ENCODE measurements at places on chromosomes 4 and X.

GRCh38 chr4:121800638-121800960, 524 bp upstream of the EXOSC9 start:
- H3K27ac ChIP-seq: peak overlapping the region; percentile 97
- no peak for DNase-seq
- H3K36me3 ChIP-seq: peaks cover 32% of the 10 kb centered on the region
- peaks cover 50% of the 10 kb centered on the region for H3K4me1 ChIP-seq
- peaks cover 3% of the 10 kb centered on the region for H3K27me3 ChIP-seq

GRCh38 chrX:65480960-65481359, 53.6 kb downstream of the LAS1L start:
- H3K27me3 ChIP-seq: no peaks in the 10 kb centered on the region
- H3K27ac ChIP-seq: no peak overlapping the region
- no peak for DNase-seq
- no peak overlapping the region for H3K4me3 ChIP-seq

DNA sequence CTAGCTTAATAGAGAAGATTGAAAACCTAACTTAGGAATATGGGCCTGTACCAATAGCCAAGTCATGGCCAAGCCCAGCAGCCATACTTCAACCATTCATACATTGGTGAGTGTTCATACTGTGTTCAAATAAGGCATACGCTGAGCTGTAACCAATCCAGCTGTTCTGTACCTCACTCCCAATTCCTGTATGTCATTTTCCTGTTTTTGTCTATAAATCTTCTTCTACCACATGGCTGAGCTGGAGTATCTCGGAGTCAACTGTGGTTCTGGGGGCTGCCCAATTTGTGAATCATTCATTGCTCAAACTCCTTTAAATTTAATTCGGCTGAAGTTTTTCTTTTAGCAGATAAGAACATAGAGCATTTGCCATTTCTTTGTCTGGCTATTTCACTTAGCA, 195.3 kb upstream of the ANKRD50 start:
- no peaks in the 10 kb centered on the region for H3K36me3 ChIP-seq
- H3K27me3 ChIP-seq: no peaks in the 10 kb centered on the region
- no peak overlapping the region for H3K4me3 ChIP-seq
- H3K27ac ChIP-seq: no peak overlapping the region
- H3K4me1 ChIP-seq: no peaks in the 10 kb centered on the region
- DNase-seq: no peak

GRCh38 chr4:100289946-100290345, 99.7 kb upstream of the DDIT4L start:
- no peak overlapping the region for H3K27ac ChIP-seq
- H3K27me3 ChIP-seq: no peaks in the 10 kb centered on the region
- H3K36me3 ChIP-seq: no peaks in the 10 kb centered on the region
- no peak for DNase-seq
- H3K4me1 ChIP-seq: no peaks in the 10 kb centered on the region

DNA sequence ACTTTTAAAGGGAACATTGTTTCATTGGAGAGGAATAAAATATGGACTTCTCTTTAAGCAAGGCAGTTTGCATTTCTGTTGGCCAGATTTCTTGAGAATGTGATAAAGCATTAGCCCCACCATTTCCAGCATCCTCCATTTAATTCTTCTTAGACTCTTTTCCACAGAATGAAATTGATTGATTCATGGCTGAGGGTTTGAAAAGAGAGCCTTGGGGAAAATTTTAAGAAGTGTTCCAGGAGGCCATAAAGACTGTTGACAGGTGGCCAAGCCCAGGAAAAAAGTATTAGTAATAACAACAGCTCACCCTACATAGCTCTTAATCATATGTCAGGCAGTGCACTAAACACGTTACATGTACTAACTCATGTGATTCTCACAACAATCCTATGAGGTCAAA, 53.4 kb downstream of the SHROOM3 start:
- no peaks in the 10 kb centered on the region for H3K36me3 ChIP-seq
- H3K4me1 ChIP-seq: no peaks in the 10 kb centered on the region
- no peak for DNase-seq
- H3K4me3 ChIP-seq: no peak overlapping the region
- peaks cover 11% of the 10 kb centered on the region for H3K27me3 ChIP-seq
- no peak overlapping the region for H3K27ac ChIP-seq

GRCh38 chrX:68415316-68415715, 18.0 kb downstream of the OPHN1 start:
- no peak overlapping the region for H3K27ac ChIP-seq
- no peak for DNase-seq
- no peaks in the 10 kb centered on the region for H3K4me1 ChIP-seq
- no peaks in the 10 kb centered on the region for H3K36me3 ChIP-seq
- no peak overlapping the region for H3K4me3 ChIP-seq

GRCh38 chrX:21745756-21746155, 12.2 kb downstream of the SMPX start:
- H3K27me3 ChIP-seq: peaks cover 5% of the 10 kb centered on the region
- no peaks in the 10 kb centered on the region for H3K36me3 ChIP-seq
- no peak overlapping the region for H3K27ac ChIP-seq
- peak; percentile 37 for DNase-seq

DNA sequence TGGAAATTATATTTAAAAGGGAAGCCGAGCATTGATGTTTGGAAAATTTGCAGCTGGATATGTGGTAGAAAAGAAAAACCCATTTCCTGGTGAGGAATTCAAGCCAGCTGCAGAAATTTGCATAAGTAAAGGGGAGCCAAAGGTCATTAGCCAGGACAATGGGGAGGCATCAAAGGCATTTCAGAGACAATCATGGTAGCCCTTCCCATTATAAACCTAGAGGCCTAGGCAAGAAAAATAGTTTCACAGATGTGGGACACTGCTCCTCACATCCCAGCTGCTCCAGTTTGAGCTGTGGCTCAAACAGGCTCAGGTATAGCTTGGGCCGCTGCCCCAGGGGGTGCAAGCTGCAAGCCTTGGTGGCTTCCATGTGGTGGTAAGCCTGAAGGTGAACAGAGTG, 35.8 kb downstream of the NAP1L3 start:
- H3K27me3 ChIP-seq: no peaks in the 10 kb centered on the region
- no peak for DNase-seq
- H3K36me3 ChIP-seq: no peaks in the 10 kb centered on the region

- H3K4me1 ChIP-seq: no peaks in the 10 kb centered on the region
- H3K27me3 ChIP-seq: peaks cover 2% of the 10 kb centered on the region
- no peaks in the 10 kb centered on the region for H3K36me3 ChIP-seq
- DNase-seq: no peak
- H3K4me3 ChIP-seq: no peak overlapping the region
Measured at GRCh38 chr4:158428242-158428641, 93.4 kb upstream of the RXFP1 start.

GRCh38 chr4:173522160-173522950, 7.7 kb downstream of the HAND2 start:
- peak overlapping the region; percentile 52 for H3K27ac ChIP-seq
- H3K4me1 ChIP-seq: peaks cover 15% of the 10 kb centered on the region
- H3K4me3 ChIP-seq: peak overlapping the region; percentile 36
- H3K27me3 ChIP-seq: peaks cover 94% of the 10 kb centered on the region

DNA sequence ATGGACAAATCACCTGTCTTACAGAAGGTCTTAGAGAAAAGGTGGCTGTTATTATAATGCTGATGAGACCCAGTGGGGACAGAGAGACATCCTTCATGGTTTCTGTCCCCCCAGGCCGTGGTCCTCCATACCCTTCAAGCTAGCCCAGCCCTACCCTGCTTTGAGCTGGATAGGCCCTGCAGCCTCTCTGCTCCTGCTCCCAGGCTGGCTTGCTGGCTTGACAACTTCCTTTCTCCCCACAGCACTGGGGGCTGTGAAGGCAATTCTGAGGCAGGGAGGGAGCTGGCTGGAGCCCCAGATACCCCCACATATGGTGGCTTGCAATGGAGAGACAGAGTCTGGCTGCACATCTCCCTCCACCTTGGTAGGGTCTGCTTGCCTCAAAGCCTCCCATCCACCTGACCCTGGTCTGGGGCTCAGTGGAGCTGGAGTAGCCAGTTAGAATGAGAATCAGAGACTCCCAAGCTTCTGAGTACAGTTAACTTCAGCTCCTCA, 118.2 kb downstream of the PJA1 start:
- no peak for DNase-seq
- no peaks in the 10 kb centered on the region for H3K4me1 ChIP-seq
- no peak overlapping the region for H3K4me3 ChIP-seq
- H3K27me3 ChIP-seq: no peaks in the 10 kb centered on the region
- H3K36me3 ChIP-seq: no peaks in the 10 kb centered on the region
- H3K27ac ChIP-seq: no peak overlapping the region

DNA sequence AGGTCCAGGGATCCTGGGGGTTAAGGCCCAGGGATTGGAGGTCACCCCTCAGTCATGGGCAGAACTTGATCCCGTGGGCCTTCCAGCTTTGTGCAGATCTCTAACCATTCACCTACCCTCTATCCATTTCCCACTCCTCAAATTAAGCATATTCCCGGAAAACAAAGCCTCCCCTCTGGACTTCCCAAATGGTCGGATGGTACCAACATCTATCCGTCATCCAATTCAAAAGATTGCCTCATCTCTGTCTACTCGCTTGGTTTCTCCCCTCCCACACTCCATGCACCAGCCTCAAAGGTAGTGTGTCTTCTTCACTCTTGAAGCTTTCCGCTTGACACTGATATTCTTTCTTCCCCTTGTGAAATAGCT, 473 bp upstream of the BCLAF3 start:
- H3K27ac ChIP-seq: peak overlapping the region; percentile 94
- H3K36me3 ChIP-seq: peaks cover 5% of the 10 kb centered on the region
- no peaks in the 10 kb centered on the region for H3K27me3 ChIP-seq

- H3K27ac ChIP-seq: no peak overlapping the region
- no peaks in the 10 kb centered on the region for H3K36me3 ChIP-seq
- H3K4me1 ChIP-seq: no peaks in the 10 kb centered on the region
- H3K4me3 ChIP-seq: no peak overlapping the region
- no peak for DNase-seq
Measured at GRCh38 chr4:92050875-92051274, 252.9 kb upstream of the GRID2 start.

DNA sequence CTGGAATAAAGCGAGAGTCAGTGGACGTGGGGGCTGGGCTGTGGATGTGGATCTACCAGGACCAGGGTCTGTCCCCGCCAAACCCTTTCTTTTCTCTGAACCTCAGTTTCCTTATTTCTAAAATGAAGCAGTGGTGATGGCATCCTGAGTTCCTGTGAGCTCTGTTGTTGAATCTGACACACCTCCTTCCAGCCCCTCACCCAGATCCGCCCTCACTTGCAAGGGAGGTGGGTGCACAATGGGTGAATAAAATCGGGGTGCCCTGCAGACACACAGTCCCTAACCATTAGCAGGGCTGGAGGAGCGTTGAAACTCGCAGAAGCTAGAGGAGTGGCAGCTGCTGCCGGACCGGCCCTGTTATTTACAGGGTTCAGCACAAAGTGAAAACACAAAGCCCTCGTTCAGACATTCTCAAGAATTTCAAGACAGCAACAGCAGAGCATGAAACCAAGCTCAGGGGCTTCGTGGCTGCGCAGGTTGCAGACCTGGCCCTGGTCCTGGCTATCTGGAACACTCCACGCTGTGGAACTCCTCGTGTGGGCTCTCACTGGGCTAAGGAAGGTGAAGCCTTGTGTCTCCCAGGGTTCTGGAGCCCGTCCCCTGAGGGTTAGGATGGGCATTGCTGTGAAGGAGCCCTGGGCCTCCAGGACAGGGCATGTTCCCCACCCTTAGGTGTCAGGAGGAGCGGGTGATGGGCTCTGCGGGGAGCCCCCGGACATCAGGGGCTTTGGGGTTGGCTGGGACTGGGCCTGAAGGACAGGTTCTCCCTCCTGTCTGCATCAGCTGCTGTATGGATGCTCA, 42.9 kb downstream of the PSAPL1 start:
- H3K4me1 ChIP-seq: no peaks in the 10 kb centered on the region
- H3K27me3 ChIP-seq: peaks cover 3% of the 10 kb centered on the region
- no peak overlapping the region for H3K27ac ChIP-seq
- H3K36me3 ChIP-seq: no peaks in the 10 kb centered on the region
- DNase-seq: no peak
- no peak overlapping the region for H3K4me3 ChIP-seq
